ENCODE measurements at places on chromosomes 7 and 10.

DNA sequence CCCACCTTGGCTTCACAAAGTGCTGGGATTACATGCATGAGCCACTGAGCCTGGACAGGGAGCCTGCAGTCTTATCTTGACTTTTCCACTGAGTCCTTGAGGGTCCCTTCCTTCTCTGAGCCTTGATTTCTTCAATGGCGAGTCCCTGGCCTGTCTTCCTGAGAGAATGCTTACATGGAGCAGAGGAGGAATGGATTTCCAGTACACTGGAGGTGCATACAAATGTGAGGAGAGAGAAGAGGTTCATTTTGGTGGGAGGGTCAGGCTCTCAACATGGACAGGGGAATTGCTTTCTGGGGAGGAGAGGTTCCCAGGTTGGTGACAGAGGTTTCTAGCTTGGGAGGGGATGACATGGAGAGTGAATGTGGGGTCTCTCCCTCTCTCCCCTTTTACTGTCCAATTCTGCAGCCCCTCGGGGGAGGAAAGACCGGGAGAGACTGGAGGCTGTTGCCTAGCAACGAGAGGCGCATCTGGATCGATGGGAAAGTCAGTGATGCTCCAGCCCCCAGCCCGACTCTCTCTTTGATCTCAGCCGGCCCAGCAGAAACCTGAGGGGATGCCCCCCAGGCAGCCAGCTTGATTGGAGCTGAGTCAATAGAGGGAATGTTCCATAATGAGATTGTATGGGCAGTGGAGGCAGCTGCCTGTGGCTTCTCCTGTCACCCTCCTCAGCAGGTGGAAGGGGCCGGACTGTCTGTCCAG is 14.8 kb downstream of the SRRM3 start:
- DNase-seq: no peak

DNA sequence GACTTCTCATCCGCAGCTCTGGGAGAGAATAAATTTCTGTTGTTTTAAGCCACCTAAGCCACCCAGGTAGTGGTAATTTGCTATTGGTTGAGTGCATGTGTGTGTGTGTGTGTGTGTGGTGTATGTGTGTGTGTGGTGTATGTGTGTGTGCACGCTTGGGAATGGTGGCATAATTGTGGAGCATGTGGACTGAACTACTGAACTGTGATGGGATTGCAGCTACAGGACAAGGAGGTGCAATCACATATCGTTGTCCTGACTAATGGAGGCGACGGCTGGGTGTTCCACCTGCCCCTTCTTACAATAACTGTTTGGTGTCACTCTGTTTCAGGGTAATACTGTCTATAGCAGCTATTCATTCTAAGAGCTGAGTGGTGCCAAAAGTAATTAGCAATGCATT is 448.7 kb upstream of the PFKP start:
- DNase-seq: no peak

DNA sequence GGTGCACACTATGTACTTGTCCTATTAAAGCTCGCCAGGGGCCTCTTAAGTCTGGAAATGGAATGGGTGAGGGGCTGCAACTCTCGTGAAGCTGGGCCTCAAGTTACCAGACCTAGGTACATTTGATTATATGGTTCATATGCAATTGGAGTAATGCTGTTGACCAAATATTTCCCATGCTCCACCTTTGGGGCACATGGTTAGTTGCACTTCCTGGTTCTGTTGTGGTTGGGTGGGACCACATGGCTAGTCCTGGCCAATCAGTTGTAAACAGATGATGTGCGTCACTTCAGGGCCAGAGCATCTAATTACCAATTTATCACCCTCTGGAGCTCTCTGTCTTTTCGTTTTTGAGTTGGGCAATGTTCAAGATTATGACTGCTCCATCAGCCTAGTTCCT is 39.5 kb upstream of the OPN4 start:
- no peak for DNase-seq

GRCh38 chr7:1931256-1931950 is 261.3 kb downstream of the ELFN1 start:
- peak; percentile 79 for DNase-seq

GRCh38 chr7:94414980-94415379 is 20.3 kb downstream of the COL1A2 start:
- no peak for DNase-seq

GRCh38 chr7:79936281-79936983 is 198.2 kb upstream of the GNAI1 start:
- DNase-seq: no peak

GRCh38 chr7:16035392-16035791 is 348.9 kb upstream of the MEOX2 start:
- DNase-seq: no peak

- DNase-seq: no peak
Observed at GRCh38 chr10:92967641-92968040, 93.0 kb upstream of the CYP26C1 start.

Data from SHP77 treated with DMSO at 0.1 percent for 48 hours (cell line).